ENCODE measurements at places on chromosomes 7 and 10. TPM values are rescaled to one million over a fixed set of nuclear protein-coding genes. Genes with fewer than 3 reads are reported as not detected.
A peak's percentile ranks its signal among the peaks of the same experiment; 100 is the strongest.

The PRKCQ gene
- 15.2 TPM for total RNA-seq

The CALHM1 gene
- total RNA-seq, result 0.10 TPM

The DOCK4 gene
- total RNA-seq, result 34.9 TPM

The TEX47 gene
- total RNA-seq, result not detected

The PDE1C gene
- total RNA-seq, result 9.9 TPM

- DNase-seq, result no peak
Measured at GRCh38 chr7:143296686-143297085, 8.5 kb downstream of the CASP2 start.

- DNase-seq, result no peak
Measured at GRCh38 chr7:221978-222715, 29.8 kb downstream of the FAM20C start.

GRCh38 chr10:116466715-116467422 is 39.2 kb downstream of the PNLIPRP3 start:
- no peak for DNase-seq

DNA sequence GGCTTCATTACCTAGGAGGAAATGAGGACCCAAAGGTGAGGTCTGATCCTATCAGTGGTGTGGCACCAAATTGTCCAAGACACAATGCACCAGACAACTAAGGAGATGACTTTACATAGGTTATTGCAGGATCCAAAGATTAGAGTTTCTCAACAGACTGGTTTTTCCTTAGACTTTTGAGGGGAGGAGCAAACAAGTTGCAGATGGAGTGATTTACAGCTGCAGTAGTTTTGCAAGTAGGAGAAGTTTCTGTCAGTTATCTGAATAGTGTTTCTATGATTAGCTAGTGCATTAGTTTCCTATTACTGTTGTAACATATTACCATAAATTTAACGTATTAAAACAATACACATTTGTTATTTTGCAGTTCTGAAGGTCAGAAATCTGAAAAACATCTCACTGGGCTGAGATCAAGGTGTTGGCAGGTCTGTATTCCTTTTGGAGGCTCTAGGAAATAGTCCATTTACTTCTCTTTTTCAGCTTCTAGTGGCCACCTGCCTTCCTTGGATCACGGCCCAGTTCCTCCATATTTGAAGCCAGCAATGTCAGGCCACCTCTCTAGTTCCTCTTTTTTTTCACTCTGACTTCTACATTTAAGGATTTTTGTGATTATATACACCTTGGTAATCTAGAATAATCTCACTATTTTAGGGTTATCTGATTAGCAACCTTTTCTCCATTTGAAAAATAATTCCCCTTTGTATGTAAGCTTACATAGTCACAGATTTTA is 994.9 kb downstream of the REEP3 start:
- DNase-seq, result peak; percentile 18

DNA sequence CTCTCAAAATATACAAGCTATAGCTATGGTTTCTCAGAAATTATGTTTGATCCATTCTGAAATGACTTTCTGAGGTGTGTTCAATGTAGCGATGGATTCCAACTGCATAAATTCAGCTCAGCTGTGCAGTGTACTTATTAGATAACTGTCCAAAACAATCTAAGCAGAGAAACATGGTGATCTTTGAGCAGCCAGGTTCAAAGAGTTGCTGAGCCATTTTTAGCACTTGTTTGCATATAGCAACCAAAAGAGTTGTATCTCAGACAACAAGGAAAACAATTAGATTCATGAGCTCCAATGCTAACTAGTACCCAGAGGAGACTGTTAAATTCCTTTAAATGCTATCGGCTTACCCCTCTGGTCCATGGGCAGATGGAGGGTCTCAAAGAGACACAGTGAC is 15.9 kb upstream of the KCNIP2 start:
- DNase-seq, result no peak

DNA sequence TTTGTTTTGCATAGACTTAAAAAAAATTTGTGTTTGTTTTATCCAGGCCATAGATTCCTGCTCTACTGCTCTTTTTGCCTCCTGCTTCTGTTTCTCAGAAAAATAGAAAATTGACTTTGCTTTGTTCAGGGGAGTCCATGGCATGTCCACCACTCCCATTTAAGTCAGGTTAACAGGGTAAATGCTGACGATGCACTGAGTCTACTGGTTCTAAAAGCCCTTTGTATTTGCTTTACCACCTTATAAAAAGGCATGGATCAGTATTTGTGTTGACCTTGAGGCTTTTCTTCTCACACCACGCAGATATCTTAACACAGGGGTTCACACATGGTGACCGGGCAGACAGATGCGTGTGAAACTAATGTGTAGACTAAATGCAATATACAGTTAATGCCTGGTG is 139.5 kb upstream of the RHEB start:
- no peak for DNase-seq

DNA sequence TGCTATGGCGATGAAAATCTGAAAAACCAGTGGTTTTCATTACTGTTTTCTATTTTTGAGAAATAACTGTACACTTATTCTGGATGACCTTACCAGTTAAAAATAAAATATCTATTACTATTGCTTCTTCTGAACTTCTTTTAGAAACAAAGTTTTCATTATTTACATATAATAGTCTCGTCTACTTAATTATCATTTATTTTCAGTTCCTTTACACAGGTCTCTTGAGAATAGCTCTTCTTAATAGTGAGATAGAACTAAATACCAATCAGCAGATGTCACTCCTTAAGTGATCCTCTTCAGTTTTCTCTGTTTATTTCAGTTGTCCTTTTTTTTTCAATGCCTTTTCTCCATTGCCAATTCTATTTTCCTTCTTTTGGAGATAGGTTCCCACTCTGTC is 4.3 kb upstream of the GLCCI1 start:
- no peak for DNase-seq

- DNase-seq, result no peak
Measured at GRCh38 chr7:144102041-144102440, 7.3 kb upstream of the OR2A2 start.

GRCh38 chr7:12620371-12620770 is 49.9 kb downstream of the SCIN start:
- DNase-seq, result no peak

- DNase-seq, result no peak
Measured at GRCh38 chr10:75788394-75789205, 357.2 kb downstream of the LRMDA start.

DNA sequence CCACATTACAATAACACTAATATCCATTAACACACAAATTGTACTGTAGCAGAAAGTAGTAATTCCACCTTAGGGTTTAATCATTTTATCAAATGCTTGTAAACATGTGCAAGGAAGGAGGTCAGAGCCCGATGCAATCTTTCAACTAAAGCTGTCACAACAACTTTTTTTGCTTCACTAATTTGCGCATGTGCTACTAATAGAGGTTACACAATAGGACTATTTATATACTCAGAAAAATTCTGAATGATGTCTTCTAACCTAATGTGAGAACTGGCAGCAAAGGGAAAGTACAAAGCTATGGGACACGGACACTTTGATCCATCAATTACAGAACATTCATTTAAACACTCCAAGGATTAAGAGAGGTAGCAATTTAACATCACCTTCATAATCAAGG is 244.4 kb downstream of the CHCHD3 start:
- no peak for DNase-seq

- DNase-seq, result no peak
Measured at GRCh38 chr10:124322191-124322980, 96.3 kb downstream of the OAT start.

DNA sequence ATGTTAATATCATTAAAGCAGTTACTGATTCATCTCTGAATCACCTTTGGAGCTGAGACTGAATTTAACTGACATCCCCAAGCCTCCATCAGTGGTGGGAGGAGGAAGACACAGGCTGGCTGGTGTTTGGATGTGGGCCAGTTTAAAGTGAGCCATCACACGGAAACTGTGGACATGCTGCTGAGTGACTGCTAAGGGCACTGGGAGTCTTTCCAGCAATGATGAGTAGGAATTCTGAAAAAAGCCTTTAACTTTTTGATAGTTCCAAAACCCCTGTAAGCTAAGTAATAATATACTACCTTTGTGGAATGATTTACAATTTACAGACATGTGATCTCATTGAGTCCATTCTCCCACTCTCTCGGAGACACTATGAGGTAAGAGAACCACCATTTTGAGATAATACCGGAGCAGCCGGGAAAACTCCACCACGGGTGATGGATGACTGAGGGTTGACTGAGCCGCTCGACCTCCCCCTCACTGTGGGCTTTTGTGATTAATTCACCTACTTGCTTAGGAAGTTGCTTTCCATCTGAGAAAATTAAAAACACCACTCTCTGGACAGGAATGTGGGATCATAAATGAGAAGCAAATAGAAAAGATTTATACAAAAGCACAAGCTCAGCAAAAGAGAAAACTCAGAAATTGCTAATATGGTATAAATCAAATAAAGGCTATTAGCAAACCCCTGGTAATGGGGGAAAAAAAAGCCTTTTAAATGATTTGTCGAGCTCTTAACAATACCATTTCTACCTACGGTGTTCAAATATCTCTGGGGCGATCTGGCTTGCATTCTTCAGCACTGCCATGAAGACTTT is 194.8 kb downstream of the FANK1 start:
- DNase-seq, result no peak

Measured in tongue (tissue), 3 donors.